ENCODE measurements at places on chromosomes 4 and X.

- DNase-seq, result no peak
Measured at GRCh38 chr4:71570492-71570891, 213.4 kb downstream of the GC start.

DNA sequence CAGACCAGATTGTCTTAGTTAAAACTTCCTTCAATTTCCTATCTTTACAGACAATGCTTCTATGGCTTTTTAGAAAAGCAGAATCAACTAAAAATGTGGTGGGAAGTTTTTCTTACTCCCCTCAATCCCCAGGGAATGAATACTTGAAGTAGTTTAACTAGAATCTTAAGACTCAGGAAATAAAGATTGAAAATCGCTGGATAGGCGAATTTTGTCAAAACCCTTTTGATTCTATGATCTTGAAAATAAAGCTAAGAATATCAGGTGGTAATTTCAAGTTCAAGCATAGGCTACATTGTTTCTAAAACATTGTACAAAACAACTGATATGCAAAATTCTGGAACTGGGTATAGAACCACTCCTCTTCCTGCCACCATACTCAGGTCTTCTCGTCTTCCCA, 276.5 kb upstream of the GK2 start:
- DNase-seq, result no peak

DNA sequence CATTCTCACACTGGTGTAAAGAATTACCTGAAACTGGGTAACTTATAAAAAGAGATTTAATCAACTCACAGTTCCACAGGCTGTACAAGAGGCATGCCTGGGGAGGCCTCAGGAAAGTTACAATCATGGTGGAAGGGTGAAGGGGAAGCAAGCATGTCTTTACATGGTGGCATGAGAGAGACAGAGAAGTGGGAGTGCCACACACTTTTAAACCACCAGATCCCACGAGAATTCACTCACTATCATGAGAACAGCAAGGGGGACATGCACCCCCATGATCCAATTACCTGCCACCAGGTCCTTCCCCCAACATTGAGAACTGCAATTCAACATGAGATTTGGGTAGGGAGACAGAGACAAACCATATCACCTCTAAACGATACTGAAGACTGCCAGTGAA, 23.0 kb downstream of the EPGN start:
- DNase-seq, result no peak

DNA sequence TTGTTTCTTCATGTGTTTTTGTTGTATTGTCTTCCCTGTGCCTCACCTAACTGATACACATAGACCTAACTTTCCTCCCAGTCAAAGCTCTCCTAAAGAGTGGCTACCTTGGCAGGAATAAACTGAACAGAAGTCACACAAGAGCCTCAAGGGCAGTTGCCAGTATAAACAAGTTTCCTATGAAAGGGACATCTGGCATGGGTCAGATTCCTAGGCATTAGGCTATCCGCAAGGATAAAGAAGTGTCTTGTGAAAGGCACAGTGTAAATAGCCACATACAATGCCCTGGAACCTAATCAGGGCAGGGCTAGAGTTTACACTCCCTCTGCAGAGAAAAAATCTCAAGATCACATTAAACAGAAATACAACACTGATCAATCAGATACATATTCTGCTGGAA, 220.8 kb downstream of the SPANXN3 start:
- DNase-seq, result no peak

DNA sequence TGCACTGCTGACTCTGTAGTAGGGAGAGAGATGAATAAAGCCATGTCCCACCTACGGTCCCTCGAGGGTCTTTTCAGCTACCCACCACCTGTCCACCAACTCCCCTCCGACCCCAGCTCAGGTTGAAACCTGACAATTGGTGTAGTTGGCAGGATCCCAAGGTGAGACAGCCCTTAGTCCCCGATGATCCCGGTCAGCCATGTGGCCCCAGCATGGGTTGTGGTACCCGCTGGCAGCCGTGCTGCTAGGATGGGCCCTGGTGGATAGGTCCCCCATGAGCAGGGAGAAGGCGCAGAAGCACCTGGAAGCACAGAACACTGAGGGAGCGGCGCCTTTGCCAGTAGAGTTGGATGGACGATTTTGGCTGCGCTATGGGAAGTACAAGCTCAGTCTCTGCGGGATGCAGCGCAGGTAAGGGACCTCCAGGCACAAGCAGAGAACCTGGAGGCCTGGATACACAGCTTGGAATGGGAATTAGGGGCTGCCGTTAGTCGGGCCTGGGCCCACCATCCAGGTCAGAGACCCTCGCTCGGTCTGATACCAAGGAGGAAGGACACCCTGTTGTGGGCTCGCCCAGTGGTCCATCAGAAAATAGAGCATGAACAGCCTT, 694.6 kb upstream of the AGA start:
- DNase-seq, result no peak

DNA sequence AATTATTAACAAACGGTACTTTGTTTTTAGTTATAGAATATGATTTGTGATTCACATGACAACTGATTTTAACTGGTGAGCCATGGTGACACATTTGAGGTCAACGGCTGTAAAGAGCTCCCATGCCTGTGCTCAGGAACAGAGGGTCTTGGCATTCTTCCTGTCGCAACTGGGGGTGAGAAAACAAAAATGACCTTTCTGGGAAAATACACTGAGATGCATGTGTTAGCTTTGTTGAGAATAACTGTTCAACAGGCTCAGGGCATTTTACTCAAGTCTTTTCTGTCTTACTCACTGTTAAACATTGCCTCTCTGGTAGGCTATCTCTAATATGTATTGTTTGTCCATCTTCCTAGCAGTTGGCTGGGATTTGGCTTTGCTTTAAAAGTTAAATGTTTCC, 57.1 kb upstream of the HPGD start:
- DNase-seq, result no peak

DNA sequence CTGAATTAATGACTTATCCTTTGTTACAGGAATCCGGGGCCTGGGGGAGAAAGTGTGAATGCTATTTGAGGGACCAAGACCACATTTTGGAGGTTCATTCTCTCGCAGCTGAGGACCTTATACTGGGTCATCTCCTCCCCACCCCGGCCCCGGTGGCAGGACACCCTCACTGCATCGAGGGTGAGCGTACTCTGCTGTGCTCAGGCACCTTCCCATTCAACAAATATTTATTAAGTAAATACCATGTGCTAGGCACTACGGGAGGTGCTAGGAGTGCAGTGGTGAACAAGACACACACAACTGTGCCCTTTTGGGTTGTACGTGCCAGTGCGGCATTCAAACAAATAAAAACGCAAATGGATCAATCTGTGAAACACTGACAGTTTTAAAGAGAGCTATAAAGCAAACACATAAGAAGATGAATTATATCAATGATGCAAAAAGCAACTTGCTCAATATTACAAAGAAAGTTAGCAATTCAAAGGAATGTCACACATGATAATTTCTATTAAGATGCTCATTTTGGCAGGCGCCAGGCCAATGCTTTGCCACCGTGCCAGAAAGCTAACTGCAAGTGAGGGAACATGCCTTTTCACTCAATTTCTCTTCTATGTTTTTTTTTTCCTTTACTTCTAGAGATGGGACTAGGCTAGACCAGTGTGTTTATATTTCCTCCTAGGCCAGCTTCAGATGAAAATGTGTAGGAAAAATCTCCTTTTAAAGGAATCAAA, 24.6 kb downstream of the ADGRG2 start:
- no peak for DNase-seq

GRCh38 chrX:129497146-129497843, 26.0 kb downstream of the SMARCA1 start:
- no peak for DNase-seq

GRCh38 chrX:19867411-19867732, 20.0 kb downstream of the SH3KBP1 start:
- no peak for DNase-seq

DNA sequence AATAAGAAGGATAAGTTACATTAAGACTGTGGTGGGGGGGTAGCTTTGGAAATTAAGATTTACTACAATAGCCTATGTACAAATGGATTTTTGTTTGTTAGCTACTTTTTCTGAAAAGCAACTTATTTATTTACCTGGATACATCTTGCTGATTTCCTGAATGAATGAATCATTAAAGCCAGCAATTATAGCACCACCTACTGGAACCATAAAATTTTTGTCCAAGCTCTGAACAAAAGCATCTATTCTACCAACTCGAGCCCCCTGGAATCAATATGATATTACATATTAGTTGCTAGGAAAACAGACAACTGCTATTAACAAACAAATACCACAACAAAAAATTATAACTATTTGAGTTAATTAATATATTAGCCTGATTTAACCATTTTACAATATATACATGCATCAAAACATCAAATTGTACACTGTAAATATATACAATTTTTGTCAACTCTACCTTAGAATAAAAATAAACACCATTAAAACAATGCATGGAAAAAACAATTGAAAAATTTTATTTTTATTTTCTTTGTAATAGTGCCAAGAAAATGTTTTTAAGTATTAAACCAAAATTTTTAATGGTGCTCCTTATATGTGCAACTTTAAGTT, 15.3 kb downstream of the SEPSECS start:
- no peak for DNase-seq

DNA sequence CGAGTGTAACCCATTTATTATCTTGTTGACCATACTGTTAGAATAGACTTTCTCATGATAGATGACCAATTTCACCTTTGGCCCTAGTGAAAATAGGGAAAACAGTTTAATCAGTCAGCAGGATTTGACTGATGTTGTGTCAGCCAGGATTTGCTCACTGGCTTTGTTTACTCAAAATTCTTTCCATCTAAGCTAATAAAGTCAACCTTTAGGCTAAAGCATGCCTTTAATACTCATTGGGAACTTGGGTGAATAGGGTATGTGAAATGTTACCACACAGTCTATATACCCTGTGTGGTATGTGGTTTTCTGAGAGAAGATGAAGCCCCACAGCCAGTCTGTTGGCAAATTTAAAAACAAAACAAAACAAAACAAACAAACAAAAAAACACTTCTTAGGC, 18.7 kb upstream of the SPANXB1 start:
- DNase-seq, result no peak

- DNase-seq, result no peak
Measured at GRCh38 chr4:41844327-41844726, 90.9 kb upstream of the TMEM33 start.

DNA sequence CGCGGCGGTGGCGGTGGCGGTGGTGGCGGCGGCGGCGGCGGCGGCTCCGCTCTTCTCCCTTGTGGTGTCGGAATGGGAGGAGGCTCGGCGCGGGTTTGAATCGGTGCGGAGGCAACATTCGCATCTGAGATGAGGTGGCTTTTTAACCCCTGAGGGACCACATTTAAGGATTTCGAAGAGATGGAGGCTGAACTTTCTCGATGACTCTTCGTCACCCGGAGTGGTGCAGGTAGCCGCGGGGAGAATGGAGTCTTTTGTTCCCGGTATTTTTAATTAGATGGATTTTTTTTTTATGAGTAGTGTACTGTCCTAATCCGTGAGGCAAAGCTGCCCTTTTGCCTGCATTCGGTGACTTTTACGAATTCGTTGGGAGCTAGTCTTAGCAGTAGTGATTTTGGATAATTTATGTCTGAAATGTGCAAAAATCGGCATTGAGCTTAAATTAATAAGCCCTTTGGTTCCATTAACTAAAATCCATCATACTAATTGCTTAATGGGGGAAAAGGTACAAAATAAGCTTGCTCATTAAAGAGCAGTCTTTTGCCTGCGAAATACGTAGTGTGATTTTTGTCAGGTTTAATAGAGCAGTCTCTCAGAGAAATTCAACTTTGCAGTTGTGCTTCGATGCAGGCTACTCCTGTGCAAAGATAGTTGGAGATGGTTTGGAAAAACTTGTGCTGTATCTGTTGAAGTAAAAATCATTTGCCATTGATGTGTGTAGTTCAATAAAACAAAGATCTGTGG, 206.2 kb downstream of the TENM3 start:
- no peak for DNase-seq

DNA sequence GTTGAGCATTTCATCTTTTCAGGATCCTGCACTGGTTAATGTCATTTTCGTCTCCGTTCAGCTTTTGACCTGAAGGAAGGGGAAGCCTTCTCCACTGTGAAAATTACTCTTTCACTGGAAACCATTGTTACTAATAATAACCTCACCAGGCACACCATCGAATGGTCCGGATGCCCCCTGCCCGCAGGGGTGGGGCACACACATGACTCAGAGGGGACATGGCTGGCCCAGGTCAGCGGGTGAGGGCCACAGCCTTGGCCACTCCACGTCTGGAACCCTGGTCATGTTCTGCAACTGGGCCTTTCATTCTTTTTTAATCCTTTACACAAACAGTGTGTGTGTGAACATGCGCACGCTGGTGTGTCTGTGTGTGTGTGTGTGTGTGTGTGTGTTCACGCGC, 191.8 kb downstream of the BCOR start:
- no peak for DNase-seq

GRCh38 chr4:13174001-13174400, 310.1 kb downstream of the RAB28 start:
- no peak for DNase-seq

GRCh38 chrX:150712619-150713018, 19.4 kb downstream of the MTMR1 start:
- DNase-seq, result no peak

DNA sequence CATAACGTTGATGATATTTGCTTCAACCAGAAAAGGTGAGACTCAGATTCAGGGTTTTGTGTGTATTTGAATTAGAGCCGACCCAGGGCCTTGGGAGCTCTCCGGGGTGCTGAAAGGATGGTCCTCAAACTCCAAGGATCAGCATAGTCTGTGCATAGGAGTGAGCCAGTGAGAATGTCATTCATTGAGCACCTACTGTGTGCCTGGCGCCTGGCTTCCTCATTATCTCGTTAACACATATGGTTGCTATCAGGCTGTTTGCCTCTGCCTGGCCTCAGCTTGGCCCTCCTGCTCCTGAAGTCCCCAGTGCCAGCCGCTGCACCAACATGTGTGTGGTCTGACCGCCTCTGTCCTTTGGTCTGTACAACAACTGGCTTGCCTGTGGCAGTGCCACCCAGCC, 25.1 kb upstream of the JAKMIP1 start:
- no peak for DNase-seq

DNA sequence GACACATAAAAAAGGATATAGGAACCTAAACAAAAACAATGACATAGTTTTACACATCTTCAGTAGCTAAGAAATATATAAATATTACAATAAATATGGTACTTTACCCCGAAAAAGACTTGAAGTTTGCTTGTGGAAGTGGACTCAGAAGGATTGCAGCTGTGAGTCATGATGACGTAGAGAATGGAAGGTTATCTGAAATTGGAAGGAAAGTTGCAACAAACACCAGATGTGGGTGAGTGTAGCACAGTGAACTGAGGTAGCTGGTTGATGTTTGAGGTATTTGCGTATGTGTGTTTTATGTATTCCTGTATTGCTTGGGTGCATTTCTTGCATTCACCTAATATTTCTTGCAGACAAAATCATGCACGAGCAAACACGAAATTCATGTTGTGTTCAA, 113.0 kb downstream of the ARX start:
- DNase-seq, result no peak

DNA sequence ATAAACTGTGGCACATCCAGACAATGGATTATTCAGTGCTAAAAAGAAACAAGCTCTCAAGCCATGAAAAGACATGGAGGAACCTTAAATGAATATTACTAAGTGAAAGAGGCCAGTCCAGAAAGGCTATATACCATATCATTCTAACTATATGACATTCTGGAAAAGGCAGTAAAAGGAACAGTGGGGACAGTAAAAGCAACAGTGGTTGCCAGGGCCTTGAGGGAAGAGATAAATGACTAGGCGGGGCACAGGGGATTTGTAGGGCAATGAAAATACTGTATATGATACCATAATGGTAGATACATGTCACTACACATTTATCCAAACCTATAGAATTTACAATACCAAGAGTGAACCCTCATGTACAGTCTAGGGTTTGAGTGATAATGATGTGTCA, 115.3 kb downstream of the ATP8A1 start:
- no peak for DNase-seq
